GM04504 (cell line): ENCODE measurements at places on chromosomes 1 and 21.

GRCh38 chr1:38567401-38567800, 292.2 kb downstream of the RRAGC start:
- DNase-seq: no peak

DNA sequence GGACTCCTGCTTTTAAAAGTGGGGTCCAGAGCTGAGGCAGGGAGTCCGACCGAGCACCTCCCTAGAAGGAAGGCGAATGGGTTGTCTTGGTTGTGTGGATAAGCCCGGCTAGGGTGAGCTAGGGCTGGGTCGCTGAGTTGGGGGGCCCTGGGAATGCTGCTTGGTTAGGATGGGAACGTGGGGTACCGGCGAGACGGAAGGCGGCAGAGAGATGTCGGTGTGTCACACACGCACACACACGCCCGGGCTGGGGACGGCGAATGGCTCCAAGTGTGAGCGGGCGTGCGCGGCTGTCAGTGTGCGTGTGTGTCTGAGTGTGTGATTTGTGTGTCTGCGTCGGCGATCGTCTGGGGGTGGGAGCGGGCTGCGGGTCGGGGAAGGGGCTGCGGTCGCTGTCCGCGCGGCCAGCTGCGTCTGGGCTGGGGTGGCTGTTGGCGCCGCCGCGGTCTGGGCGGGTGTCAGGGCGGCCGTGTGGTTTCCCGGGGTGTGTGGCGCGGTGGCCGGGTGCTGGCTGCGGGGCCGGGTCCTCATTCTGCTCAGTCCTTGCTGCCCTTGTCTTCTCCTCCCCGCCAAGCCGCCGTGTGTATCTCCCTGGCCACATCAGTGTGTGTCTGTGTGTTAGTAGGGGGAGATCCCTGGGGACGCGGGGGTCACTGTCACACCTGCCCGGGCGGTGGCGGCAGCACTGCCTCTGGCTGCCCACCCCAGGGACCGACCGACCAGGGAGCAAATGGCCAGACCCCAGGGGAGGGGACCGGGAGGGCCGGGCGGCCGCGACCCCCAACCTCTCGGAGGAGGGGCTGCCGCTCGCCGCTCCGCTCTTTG, 1.1 kb downstream of the EFNA3 start:
- DNase-seq: no peak

- DNase-seq: no peak
These were observed 49.3 kb downstream of the TGFB2 start for GRCh38 chr1:218394416-218394815.

GRCh38 chr1:22688466-22688865, 22.2 kb upstream of the EPHB2 start:
- DNase-seq: no peak

- peak; percentile 30 for DNase-seq
These were observed 2.1 kb downstream of the ARMH1 start for GRCh38 chr1:44676484-44677200.

GRCh38 chr1:8226747-8227146, 91.2 kb upstream of the SLC45A1 start:
- no peak for DNase-seq

GRCh38 chr1:56150441-56151215, 428.7 kb downstream of the PLPP3 start:
- DNase-seq: no peak

DNA sequence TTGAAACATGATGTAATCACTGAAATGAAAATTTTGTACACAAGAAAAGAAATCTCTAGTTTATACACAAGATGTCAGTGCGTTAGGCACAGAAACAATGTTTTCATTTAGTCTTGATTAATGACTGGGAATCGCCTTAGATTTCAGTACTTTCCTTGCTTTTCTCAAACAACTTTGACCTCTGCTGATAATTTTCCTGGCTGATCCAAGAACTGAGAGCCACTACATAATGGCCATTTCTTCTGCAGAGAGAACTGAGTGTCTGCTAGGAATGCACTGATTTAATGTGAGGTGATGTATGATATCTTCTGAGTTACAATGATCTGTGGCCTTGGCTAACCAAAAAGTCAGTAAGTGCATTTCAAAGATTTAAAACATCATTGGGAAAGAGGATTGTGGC, 308.1 kb downstream of the CTH start:
- no peak for DNase-seq

DNA sequence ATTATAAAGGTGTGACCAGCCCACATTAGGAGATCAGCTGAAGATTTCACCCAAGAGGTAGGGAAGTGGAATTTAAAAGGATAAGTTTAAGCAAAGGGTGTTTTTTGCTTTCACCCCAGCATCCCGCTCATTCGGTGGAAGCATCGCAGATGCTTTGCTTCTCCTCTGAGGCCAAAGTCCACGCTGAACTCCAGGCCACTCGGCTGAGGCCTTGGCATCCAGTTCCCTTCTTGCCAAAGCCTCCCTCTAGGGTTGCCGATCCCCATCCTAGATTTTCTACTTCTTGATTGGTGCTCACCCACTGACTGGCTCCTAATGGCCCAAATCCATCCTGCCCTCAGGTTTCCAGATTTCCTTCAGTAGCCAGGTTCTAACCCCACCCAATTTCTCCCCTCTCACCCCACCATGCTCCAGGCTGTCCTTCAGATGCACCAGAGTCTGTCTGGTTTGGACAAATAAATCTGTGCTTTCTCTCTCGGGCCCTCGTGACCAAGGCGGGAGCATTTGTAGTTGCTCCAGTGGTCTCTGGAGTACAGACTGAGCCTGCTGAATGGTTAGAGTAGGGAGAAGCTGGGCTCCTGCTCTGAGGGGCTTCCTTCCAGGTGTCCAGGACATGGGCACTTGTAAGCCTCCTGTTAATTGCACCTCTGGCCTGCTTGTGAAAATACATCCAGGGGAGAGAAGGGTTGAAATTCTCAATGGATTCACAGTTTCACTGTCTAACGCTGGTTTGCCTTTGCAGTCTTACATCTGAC, 193.2 kb downstream of the C1orf94 start:
- no peak for DNase-seq

- DNase-seq: no peak
These were observed 2.5 kb downstream of the KIF21B start for GRCh38 chr1:201020721-201021629.

DNA sequence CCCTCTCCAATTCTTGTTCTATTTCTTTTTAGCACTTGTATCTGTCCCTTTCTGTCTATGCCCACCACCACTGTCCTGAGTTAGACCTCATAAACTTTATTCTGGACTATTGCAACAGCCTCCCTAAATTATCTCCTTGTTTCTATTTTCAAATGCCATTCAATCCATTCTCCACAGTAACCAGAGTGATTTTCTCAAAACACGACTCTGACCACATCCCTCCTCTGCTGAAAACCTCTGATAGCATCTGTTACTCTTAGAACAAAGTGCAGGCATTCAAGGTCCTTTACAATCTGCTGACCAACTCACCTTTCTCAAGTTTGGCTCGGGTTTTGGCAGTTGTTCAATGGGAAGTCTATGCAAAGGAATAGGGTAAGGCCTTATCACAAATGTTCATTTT, 22.8 kb upstream of the GPX7 start:
- no peak for DNase-seq

GRCh38 chr1:12486401-12487005, 131.5 kb downstream of the DHRS3 start:
- DNase-seq: no peak

- no peak for DNase-seq
These were observed 11.3 kb downstream of the CDK18 start for GRCh38 chr1:205515781-205516253.

GRCh38 chr1:85581802-85582686, 1.5 kb downstream of the CCN1 start:
- no peak for DNase-seq

GRCh38 chr1:45221716-45222115, 15.3 kb upstream of the ZSWIM5 start:
- no peak for DNase-seq

DNA sequence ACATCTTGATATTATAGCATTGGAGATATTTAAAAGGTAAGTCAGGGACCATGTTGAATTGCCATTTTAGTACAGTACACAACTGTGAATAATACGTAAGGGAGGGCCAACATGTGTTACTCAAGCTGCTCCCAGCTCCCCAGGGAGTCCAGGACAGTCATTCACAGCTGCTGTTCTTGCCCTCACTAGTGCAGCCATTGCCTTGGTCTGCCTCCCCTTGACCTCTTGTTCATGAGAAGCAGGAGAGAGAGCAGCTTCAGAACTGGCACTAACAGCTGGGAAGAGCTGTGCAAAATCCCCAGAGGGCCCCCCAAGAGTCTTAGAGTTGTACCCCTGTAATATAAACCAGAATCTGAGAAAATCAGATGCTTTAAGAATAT, 16.4 kb downstream of the TCEANC2 start:
- peak; percentile 4 for DNase-seq

DNA sequence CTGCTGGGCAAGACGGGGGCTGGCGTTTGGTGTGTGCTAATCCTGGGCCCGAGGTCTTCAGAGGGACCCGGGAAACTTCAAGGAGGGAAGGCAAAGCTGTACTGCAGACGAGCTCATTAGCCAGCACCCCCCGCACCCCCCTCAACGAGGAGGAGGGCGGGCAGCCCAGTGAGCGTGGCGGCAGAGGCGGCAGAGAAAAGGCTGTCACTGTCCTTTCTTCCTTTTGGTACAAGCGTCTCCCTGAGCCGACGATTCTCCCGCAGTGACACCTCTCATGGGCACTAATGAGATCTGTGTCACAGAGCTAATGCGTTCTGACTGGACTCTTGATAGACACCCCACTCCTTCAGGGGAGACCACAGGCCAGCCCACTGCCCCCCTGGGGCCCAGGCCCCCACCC, 29.5 kb downstream of the DMAP1 start:
- DNase-seq: no peak

- DNase-seq: no peak
These were observed 41.3 kb upstream of the CR2 start for GRCh38 chr1:207412845-207413244.

DNA sequence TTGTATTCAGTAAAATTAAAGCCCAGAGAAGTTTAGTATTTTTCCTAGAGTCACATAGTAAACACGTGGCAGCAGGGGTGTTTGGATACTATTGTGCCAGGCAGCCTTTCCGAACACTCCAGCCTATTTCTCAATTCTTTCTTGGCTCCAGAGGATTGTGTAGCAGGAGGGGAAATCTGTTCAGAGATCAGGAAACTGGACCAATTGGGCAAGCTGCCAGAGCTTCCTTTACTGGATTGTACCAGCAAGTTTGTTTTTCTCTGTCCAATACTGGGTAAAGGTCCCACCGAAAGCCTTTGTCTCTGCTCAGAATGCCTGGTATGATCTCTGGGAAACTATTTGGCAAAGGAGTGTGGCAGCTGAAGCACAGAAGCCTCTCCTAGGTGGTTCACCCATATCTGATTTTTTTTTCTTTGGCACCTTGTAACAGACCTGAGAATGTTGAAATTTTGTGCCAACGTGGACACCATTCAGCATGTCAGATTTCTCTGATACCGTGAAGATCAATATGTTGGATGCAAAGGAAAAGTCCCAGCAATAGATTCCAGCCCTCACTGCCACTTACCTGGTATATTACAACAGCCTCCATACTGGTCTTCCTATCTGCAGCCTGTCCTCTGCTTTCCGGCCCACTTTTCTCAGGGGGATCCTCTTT, 126.2 kb downstream of the FGGY start:
- DNase-seq: no peak

DNA sequence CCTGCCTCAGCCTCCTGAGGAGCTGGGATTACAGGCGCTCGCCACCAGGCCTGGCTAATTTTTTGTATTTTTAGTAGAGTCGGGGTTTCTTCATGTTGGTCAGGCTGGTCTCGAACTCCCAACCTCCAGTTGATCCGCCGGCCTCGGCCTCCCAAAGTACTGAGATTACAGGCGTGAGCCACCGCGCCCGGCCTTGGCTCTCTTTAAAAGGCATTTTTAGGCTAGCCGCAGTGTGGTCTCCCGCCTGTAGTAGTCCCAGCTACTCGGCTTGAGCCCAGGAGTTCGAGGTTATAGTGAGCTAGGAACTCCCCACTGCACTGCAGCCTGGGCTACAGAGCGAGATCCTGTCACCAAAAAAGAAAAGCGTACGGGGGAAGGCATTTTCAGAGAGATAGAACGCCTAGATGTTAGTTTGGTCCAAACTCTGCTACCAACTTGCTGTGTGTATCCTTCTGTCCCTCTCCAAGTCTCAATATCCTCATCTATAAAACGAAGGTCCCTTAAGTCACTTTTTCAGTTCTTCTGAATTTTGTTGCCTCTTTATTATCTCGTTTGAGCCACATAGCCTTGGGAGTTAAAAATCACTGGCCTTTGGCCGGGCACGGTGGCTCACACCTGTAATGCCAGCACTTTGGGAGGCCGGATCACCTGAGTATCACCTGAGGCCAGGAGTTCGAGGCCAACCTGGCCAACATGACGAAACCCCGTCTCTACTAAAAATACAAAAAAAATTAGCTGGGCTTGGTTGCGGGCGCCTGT, 734 bp downstream of the MED18 start:
- DNase-seq: no peak

DNA sequence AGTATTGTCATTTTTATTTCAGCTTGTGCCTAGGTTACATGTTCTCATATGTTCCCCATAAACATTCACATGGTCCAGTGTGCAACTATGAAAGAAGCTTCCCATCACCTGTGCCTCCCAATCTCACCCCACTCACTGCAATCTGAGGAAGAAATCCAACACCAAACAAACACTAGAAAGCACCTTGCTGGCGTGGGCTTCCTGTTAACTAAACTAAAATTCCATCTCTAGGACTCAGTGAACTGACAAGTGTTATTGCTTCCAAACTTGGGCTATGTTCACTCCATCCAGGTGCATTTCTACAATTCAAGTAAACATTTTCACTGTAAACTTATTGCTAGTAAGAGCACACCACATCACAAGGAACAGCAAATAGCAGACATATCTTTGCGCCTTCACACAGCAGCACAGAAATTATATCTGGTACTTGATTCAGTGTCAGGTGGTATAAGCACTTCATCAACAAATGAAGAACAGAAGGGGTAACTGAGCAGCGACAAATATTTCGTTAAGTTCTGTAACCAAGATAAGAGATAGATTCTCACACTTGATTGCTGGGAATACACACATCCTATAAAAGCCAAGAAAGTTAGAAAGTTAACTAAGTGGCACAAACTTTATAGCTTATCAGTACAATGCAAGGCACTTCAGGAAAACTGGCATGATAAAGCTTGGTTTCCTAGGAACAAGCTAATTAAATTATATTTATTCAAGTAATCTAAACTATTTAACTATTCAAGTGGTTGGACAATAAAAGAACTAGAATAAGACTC, 8.9 kb upstream of the KCNJ15 start:
- no peak for DNase-seq
